Memory B cell (primary cell): ENCODE measurements at places on chromosomes 3 and 15.

DNA sequence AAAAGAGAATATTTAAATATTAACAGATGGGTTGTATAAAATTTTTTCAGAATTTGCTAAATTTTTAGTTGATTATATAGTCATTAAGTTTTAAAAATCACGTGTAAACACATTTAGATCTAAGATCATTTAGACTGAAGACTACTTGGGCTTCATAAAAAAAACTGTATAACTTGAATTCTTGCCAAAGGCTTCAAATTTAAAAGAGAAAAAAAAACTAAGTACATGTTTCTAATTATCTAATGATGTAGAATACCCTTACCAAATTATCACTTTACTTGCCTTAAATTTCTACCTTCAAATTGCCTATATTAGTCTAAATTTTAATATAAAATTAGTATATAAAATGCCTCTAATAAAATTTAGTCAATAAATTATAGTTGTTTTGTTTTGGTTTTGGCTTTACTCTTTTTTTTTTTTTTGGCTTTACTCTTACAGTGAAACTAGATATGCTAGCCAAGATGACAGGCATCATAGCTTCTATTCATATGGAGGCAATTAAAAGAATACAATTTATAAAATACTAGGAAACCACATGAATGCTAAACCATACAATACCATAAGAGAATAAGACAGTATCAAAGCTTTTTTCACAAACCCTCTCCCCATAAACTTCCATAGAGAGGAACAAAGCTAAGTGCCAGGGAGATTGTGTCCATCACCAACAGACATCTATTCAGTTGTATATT, 183.1 kb upstream of the KCNMB2 start:
- H3K27me3 ChIP-seq = no peaks in the 10 kb centered on the region
- DNase-seq = no peak
- H3K4me3 ChIP-seq = no peak overlapping the region
- no peak overlapping the region for H3K27ac ChIP-seq
- no peaks in the 10 kb centered on the region for H3K4me1 ChIP-seq

DNA sequence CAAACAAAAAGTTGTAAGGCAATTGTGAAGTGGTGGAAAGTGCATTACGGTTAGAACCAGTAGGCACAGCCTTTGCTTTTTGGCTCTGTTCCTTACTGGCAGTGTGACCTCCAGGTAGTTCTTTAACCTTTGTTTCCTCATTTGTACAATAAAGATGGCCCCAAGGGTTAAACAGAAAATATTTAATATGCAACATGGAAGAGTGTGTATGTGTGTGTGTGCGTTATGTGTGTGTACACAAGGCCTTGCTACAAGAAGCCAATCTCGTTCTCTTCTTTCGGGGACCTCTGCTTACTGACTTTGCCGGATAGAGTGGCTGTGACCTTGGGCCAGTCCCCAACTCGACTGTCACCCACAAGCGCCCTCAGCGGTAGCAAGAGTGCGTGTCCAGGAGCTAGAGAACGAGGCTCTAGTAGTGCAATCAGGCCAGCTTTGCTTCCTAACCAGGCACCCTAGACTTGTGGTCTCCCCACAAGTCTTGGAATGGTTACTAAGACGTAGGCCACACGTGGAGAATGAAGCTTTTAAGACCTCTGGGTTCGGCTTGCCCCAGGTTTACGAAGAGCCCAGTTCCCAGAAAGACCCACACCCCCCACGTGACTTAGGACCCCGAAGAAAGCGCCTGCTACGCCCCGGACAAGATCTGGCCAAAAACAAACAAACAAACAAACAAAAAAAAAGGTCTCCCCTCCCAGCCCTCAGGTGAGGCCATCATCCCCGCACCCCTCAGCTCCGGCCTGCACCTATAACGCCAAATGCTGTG, 593 bp downstream of the CIAO2A start:
- peak; percentile 43 for DNase-seq
- H3K4me3 ChIP-seq = peak overlapping the region; percentile 100
- peak overlapping the region; percentile 99 for H3K27ac ChIP-seq
- peaks cover 44% of the 10 kb centered on the region for H3K4me1 ChIP-seq
- peaks cover 6% of the 10 kb centered on the region for H3K36me3 ChIP-seq

DNA sequence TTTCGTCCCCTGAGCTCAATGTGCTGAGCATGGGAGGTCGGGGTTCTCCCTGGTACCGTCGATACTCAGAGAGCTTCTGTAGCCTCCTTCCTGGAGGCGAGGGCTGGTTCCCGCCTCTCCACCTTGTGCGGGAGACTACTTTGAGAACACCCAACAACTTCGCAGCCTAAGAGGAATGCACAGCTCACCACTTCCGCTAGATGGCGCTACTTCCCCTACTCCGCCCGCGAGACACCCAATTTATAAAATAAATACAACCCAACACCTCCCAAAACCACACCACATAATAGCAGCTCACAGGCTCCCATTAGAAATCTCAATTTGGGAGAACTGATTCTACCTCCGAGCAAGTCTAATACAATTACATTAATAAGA, 1.2 kb downstream of the RGMA start:
- H3K36me3 ChIP-seq = no peaks in the 10 kb centered on the region
- no peak overlapping the region for H3K27ac ChIP-seq
- DNase-seq = no peak
- H3K4me1 ChIP-seq = peaks cover 10% of the 10 kb centered on the region
- peak overlapping the region; percentile 72 for H3K4me3 ChIP-seq

DNA sequence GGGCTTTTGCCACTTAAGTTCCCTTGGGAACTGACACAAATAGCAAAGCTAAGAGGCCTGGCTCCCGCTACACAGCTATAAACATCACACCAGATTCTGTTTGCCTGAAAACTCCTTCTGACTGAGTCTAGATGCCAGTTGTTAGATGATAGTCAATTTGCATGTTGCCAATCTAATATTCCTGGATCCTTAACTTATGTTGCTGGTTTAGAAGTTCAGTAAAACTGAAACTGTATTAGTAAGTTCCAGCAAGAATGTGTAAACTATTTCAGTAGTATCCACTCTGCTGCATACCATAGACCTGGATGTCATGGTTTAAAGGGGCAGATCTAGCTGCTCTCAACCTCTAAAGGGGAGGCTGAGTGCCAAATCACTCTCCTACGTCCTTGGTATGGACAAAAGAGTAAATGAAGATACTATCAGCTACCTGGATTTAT, 27.1 kb upstream of the LACTB start:
- H3K36me3 ChIP-seq = no peaks in the 10 kb centered on the region
- H3K27me3 ChIP-seq = peaks cover 1% of the 10 kb centered on the region
- H3K4me3 ChIP-seq = no peak overlapping the region
- no peak overlapping the region for H3K27ac ChIP-seq
- no peak for DNase-seq
- peaks cover 7% of the 10 kb centered on the region for H3K4me1 ChIP-seq

GRCh38 chr15:33011976-33012375, 182.5 kb downstream of the FMN1 start:
- DNase-seq = no peak
- no peak overlapping the region for H3K27ac ChIP-seq

DNA sequence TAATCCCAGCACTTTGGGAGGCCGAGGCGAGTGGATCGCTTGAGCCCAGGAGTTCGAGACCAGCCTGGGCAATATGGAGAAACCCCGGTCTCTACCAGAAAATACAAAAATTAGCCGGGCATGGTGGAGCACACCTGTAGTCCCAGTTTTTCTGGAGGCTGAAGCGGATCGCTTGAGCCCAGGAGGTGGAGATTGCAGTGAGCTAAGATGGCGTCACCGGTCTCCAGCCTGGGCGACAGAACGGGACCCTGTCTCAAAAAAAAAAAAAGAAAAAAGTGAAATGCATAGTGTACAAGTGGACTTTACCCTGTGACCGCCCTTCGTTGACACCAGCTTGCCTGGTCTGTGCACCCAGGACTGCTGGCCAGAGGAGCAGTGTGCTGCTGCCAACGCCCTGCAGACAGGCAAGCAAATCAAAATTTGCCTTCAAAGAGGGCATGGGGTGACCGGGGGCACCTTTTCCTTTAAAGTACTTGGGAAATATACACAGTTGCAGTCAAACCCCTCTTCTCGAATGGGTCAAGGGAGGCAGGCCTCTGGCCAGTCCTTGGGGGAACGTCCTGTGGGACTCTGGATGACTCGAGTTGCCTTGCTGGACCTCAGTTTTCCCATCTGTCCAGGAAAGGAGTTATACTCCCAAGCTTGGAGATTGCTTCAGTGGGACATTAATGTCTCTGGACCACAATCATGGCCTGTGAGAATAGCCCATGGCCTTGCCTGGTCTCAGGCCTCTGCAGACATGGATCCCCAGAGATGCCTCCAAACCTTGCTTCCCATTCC, 1.0 kb downstream of the XYLB start:
- no peak for DNase-seq
- H3K27ac ChIP-seq = no peak overlapping the region
- no peaks in the 10 kb centered on the region for H3K36me3 ChIP-seq

DNA sequence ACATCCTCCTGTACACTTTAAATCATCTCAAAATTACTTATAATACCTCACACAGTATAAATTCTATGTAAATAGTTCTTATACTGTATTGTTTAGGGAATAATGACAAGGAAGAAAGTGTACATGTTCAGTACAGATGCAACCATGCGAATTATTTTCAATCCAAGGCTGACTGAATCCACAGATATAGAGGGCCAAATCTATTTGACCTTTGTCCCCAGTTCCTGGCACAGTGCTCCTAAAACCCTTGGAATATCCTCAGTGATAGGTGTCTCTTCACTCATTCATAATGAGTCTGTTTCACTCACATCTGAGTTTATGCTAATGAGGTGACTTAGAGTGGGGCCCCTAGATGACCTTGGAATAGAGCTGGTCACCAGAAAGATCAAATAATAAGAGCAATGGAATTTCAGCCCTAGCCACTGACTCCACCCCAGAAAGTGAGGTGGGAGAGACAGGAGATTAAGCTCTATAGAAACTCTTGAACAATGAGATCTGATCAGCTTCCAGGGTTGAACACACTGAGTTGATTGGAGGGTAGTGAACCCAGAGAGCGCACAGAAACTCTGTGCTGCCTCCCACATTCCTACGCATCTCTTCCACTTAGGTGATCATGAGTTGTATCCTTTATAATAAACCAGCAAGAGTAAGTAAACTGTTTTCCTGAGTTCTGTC, 65.3 kb downstream of the ADAM10 start:
- no peak overlapping the region for H3K4me3 ChIP-seq
- peaks cover 12% of the 10 kb centered on the region for H3K4me1 ChIP-seq
- H3K27ac ChIP-seq = no peak overlapping the region

- no peaks in the 10 kb centered on the region for H3K36me3 ChIP-seq
- no peak overlapping the region for H3K27ac ChIP-seq
- H3K4me1 ChIP-seq = peaks cover 7% of the 10 kb centered on the region
These were observed 31.9 kb upstream of the RAB6B start for GRCh38 chr3:133927540-133928066.
